Activated T-cell treated with anti-CD3 and anti-CD28 coated beads, Interleukin-2, amount 50 U/mL, for 48 hours (primary cell): ENCODE measurements at places on chromosomes 11 and 22.

DNA sequence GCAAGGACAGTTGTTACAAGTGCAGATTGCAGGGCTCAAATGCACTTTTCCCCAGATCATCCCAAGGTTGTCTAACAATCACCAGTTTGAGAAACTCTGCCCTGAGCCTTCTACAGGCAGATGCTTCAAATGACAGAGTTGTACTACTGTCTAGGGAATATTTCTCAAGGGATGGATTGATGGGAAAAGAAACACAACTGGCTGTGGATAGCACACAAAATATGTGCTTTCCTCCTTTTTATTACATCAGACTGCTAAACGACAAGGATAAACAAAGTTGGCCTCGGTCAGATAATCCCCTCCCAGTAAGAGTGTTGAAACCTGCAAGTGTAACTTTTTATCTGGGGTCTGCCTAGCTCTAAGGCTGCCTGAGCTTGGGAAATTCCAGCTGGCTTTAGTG, 46.6 kb upstream of the SORL1-AS1 start:
- DNase-seq, result no peak

DNA sequence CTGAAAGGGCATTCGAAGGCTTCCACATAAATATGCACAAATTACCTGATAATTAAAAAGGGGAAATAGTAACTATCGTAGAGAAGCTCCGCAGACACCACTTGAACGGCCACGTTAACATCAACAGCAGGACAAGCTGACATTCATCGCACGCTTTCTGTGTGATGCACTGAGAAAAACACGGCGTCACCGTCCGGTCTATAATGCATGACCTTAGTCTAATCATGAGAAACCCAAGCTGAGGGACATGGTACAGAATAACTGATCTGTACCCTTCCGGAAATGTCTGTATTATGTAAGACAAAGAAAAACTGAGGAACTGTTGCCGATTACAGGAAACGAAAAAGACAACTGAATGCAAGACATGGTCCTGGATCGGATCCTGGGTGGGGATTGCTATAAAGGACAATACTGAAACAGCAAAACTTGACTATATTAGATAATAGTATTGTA, 678 bp upstream of the RANGAP1 start:
- DNase-seq, result peak; percentile 61

DNA sequence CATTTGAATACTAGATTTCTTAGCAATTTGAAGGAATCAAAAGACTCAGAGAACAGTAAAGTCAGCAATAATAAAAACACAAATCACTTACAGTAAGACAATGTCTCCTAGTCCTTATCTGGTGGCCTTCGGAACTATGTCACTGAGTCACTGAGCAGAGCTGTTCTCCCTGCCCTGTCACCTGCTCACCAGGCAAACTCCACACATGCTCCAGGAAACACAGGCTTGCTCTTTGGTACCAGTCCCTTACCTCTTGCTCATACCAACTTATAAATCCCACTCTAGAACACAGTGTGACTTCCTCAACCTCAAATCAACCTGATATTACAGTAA, 81.1 kb upstream of the CHRM4 start:
- DNase-seq, result no peak

- DNase-seq, result no peak
Observed at GRCh38 chr11:115197433-115197832, 306.8 kb downstream of the CADM1 start.

GRCh38 chr11:7552666-7553065, 38.9 kb downstream of the PPFIBP2 start:
- no peak for DNase-seq

DNA sequence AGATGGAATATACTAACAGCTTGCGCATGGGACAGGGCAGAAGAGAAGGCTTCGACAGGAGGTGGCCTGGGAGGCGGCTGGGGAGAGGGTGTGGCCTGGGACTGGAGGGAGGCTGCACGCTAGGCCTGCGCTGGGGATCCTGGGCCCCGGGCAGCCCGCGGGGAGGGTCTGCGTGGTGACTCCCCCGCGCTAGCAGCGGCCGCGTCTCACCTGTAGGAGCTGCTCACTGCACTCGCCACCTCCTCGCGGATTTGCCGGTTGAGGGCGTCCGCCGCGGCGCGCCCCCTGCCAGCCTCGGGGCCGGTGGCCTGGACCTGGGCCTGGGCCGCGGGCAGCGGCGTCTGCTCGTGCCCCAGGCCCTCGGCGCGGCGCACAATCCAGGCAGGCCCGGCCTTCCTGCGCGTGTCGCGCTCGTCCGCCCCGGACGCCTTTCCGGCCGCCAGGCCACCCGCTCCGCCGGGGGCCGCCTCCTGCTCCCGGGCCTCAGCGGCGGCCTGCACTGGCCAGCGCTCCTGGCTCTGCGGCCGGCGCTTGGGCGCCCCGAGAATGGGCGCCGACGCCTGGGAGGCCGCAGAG, 1.5 kb downstream of the MAP6 start:
- peak; percentile 32 for DNase-seq

- peak; percentile 75 for DNase-seq
Observed at GRCh38 chr11:46369458-46370152, 11.9 kb upstream of the MDK start.

DNA sequence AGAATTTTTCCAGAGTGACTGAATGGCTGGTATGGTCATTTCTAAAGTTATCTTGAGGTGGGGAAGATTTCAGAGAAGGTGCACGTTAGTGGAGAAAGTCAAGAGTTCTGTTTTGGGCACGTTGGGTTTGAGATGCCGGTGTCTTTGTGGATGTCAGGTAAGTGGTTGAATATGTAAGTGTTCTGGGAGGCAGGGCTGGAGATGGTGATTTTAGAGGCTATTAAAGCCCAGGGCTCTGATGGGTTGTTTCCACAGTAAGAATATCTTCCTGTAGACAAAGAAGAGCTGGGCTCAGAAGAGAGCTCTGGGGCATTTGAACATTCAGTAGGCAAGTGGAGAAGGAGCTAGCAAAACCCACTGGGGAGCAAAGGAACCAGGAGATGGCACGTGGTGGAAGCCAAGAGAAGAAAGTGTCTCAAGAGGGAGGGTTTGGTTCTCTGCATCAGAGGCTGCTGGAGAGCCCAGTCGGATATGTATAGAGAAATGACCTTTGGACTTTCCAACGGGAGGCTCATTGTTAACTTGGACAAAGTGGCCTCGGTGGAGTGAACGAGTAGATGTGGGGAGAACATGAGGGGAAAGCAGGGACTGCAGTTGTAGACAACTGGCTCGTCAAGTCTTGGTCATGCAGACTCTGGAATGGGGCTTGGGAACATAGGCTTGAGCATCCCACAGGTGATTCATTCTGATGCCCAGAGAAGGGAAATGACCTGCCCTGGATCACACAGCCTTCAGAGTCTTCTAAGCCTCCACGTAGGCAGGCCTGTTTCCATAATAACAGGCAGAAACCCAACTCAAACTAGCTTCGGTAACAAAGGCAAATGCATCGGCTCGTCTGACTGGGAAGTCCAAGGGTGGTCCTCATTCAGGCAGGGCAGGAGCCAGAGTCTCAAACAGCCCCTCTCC, 98.4 kb upstream of the PARVA start:
- no peak for DNase-seq

DNA sequence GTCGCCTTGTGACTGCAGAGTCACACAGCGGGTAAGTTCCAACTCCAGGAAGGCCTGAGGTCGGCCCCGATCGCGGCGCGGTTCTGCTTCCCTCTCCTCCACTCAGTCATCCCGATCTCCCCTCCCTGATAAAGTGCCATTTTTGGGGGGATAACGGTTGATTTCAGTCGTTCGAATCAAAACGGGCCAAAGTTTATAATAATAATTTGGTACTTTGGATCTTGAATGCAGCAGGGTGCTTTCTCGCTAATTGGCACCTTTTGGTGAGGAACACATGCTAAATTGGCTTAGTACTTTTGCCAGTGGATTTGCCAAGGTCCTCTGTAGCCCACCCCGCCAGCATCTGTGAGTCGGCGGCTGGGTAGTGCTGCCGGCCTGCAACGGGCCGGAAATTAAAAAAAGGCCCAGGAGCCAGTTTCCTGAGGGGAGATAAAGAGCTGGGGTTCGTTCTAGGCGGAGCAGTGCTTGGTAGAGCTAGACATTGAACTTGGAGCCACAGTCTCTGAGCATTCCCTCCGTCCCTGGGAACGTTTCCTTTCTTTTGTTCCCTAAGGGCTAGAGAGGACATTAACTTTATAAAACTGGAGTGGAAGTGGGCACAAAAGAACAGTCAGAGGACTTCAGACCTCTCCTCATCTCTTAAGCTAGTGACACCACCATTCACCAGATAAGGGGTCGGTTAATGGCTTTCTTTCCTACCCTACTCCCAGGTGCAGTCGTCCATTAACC, 997 bp downstream of the UBE2L3 start:
- DNase-seq, result peak; percentile 42

- no peak for DNase-seq
Observed at GRCh38 chr22:47571616-47572015, 809.2 kb downstream of the TBC1D22A start.

DNA sequence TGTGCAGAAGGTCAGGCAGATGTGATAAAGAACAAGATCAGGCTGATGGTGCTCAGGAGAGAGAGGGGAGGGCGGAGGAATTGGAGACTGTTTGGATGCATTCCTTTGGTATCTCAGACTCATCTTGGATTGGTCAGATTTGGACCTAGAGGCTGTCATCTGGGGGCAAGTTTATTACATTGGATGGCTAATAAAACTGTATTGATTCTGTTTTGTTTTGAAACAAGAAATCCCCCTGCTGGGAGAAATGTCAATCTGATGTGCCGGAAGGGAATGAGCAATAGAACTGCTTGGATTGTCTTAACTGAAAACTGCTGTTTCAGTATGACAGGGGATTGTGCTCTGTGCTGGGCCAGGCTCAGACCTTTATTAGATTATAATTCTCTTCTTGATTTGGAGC, 25.5 kb upstream of the CCDC90B start:
- no peak for DNase-seq

- no peak for DNase-seq
Observed at GRCh38 chr11:31995525-31996094, 95.3 kb upstream of the RCN1 start.

DNA sequence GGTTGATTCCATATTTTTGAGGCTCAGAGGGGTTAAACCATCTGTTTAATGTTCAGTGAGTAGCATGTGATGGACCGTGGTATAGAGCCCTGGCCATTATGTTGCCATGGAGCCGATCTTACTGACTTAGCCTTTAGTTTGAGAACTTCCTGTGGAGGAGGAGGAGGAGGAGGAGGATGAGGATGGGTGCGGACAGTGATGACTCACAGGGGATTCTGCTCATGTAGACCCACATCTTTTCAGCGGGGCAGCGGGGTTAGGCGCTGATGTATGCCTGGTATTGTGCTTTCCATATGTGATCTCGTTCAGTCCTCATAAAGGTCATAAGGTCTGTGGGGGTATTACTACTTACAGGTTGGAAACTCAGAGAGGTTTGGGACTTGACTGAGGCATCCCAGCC, 13.9 kb downstream of the STX3 start:
- no peak for DNase-seq

GRCh38 chr11:22192642-22193347, at the start of gene ANO5:
ANO5 (plus strand) TSS chr11:22193085; CDS start chr11:22193493, 408 bp downstream.
- DNase-seq, result no peak

DNA sequence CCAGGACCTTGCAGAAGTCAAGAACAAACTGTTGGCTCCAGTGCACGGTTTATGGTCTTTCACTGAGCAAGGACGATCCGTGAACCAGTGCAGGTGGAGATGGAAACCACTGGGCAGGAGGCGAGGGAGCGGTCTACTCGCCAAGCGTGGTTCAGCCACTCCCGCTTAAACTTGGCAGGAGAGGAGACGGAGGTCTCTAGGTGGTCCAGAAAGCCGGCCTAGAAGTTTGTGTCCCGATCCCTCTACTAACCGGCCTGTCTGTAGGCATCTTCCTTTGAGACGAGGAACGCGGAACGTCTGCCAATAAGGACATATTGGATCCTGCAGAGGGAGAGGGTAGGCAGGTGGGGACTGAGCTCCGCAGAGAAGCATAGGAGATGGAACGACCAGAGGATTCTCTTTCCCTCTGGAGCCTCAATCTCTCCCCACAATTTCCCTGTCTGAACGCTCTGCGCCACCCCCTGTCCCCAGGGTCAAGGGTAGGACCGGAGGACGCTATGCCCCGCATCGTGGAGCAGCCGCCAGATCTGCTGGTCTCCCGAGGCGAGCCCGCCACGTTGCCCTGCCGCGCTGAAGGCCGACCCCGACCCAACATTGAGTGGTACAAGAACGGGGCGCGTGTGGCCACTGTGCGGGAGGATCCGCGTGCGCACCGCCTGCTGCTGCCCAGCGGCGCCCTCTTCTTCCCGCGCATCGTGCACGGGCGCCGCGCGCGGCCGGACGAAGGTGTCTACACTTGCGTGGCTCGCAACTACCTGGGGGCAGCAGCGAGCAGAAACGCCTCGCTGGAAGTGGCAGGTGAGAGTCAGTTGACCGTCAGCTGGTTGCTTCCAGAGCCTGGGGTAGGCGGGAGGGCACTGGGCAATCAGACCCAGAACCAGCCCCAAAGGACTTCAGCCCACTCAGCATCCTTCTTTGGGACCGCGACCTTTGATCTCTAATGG, 3.4 kb downstream of the ROBO3 start:
- DNase-seq, result no peak

GRCh38 chr11:104259121-104259610, 95.2 kb upstream of the PDGFD start:
- DNase-seq, result no peak

- DNase-seq, result no peak
Observed at GRCh38 chr11:124812876-124813275, 12.7 kb upstream of the MSANTD2 start.

- peak; percentile 77 for DNase-seq
Observed at GRCh38 chr22:38317122-38317994, at the start of gene CSNK1E. CSNK1E (minus strand) TSS chr22:38317433; CDS start chr22:38314157, 3,276 bp downstream.

- DNase-seq, result no peak
Observed at GRCh38 chr11:110968348-110969062, 256.3 kb upstream of the ARHGAP20 start.

DNA sequence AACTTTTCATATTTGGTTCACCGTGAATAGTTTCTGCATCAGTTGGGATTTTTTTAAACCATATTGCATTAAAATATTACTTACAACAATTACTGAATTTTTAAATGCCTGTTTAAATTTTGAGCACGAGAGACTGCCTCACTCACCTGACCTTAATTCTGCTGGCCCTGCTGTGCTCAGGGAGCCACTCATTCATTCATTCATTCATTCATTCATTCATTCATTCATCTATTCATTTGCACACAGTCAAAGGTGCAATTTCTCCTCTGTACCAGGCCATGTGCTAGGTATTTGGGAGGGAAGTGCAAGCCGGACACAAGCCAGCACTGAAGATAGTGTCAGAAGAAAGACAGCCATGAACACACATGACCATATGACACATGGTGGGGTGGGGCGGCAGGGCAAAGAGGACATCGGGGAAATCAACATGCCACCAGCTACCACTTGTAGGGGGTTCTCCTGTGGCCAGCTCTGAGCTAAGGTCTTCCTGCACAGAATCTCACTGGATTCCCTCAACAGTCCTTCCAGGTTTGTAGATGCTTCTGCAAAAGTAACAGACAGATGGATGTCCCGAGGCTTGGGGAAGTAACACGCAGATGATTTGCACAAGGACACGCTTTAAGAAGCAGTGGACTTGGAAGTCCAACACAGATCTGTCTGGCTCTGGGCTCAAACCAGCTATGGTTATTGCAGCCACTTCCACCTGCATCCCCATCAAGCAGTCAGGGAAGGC, 568 bp upstream of the CSF2RB start:
- DNase-seq, result no peak
